G401 (cell line): ENCODE measurements at places on chromosomes 13 and 19.

- no peak for DNase-seq
These were observed 287 bp downstream of the MEX3D start for GRCh38 chr19:1567848-1568227.

DNA sequence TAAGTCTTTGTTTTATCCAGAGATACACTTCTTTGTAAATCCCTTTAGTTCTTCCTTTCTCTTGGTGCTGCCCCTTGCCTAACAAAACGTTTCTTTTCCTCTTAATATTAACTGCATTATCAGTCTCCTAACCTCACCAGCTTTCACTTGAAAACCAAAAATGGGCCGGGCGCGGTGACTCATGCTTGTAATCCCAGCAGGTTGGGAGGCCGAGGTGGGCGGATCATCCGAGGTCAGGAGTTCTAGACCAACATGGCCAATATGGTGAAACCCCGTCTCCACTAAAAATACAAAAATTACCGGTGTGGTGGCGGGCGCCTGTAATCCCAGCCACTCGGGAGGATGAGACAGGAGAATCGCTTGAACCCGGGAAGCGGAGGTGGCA, 329.8 kb upstream of the MIR17HG start:
- DNase-seq: peak; percentile 13

GRCh38 chr19:42480335-42481095, 37.8 kb upstream of the CXCL17 start:
- DNase-seq: no peak

GRCh38 chr19:1913781-1914577, 8.8 kb downstream of the ADAT3 start:
- DNase-seq: no peak

DNA sequence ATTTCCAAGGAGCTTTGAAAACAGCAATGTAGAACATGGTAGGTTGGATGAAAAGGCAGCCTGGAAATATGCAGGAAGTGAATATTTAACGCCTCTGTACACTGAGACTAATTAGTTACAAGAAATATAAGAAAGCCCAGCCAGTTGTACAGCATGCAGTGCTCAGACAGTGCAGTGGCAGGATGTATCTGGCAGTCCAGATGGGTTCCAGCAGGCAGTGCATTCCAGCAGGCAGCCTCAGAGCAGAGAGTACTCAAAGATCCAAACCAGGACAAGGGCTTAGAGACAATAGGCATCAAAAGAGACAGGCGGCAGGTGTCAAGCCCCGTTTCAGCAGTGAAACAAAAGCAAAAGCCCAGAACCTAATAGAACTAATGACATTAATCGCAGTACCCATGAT, 2776.3 kb downstream of the PCDH9 start:
- DNase-seq: no peak

DNA sequence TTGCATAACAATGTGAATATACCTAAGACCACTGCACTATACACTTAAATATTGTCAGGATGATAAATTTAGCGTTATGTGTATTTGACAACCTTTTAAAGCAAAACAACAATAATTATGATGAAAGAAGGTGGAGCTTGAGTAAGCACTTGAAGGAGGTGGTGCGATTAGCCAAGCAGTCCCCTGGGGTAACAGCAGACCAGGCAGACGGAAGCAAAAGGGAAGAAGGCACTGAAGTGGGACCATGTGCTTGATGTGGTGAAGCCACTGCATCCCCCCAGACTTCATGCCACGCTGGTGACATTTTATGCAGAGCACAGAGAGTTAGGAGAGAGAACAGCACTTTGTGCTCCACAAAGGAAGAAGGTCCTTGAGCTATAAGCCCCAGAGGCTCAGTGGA, 58.3 kb upstream of the ZNF507 start:
- no peak for DNase-seq

- DNase-seq: no peak
These were observed 2753.0 kb downstream of the PCDH9 start for GRCh38 chr13:64477146-64477545.

- no peak for DNase-seq
These were observed 299.3 kb downstream of the ENOX1 start for GRCh38 chr13:43487461-43487860.

DNA sequence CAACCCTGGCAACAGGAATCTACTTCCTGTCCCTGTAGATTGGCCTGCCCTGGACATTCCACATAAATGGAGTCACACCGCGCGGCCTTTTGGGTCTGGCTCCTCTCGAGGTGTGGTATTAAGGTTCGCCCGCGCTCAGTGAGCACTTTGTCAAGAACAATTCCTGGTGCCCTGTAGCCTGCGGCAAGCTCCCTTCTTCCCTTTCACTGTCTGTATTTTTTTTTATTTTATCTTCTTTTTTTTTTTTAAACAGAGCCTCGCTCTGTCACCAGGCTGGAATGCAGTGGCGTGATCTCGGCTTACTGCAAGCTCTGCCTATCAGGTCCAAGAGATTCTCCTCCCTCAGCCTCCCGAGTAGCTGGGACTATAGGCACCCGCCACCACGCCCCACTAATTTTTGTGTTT, 28.3 kb downstream of the PEX11G start:
- DNase-seq: no peak

DNA sequence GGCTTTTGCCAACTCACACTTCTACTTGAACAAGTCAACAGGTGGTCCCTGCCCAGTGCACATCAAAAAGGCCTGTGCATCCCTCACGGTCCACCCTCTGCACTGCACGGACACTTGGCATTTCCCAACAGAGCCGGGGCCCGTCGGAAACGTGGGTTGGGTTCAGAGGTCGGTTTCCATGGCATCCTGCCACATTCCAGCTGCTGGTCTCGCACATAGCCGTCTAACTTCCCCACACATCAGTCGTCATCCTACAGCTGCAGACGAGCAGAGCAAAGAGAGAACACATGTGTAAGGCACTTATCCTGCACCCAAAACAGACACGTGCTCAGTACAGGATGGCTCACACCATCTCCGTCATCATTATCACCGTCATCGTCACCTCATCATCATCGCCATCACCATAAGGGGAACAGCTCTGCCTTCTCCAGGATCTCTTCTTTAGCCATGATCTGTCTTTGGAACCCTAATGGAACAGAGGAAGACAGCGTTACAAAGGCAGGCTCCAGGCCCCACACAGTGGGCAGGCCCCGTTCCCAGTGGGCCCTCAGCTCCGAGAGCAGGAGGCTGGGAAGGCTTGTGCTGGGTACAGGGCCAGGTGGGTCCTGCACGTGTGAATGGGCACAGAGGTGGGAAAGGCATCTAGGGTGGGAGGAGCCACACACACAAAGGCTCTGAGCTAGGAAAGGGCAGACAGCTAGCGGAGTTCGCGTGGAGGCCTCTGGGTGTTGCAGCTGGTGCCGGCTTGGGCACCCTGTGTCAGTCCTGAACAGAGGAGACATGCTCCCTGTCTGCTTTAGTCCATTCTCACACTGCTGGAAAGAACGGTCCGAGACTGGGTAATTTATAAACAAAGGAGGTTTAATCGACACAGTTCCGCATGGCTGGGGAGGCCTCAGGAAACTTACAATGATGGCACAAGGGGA, 170.8 kb upstream of the SOX1 start:
- no peak for DNase-seq

DNA sequence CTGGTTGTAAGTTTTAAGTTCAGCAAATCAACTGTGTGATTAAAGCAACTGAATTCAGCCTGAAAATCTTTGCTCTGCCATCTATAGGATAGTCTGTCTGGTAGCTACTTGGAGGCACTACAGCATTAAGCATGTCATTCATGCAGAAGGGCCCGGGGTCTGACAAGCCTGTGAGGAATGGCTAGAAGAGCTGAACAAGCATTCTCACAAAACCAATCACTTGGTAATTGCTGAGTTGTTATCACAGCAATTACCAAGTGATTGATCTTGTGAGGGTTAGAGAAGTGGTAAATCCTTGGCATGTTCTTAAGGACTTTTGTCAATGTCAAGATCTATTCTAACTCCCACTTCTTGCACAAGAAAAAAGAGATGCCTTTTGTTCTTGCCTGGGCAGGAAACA, 356.1 kb downstream of the FGF14 start:
- DNase-seq: no peak

DNA sequence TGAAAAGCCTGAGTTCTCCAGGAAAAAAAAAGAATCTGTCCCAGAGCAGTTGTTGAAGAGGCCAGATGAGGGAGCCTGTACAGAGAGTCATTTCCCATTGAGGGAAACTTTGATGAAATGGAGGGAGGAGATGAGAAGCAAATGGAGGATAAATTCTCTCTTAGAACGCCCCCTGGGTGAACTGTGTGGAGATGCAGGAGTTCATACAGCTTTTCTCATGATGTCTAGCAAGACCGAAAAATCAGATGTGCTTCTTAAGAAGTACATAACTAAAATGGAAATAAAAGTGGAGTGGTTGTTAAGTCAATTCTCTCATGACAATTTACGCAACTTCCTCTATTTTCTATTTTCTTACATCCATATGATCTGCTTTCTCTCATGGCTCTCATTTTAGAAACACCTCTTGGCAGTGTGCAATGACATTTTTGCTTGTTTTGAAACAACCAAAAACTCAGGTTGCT, 1263.1 kb downstream of the PCDH9 start:
- peak; percentile 18 for DNase-seq

- no peak for DNase-seq
These were observed 117.6 kb upstream of the SOX1 start for GRCh38 chr13:111949311-111949710.

DNA sequence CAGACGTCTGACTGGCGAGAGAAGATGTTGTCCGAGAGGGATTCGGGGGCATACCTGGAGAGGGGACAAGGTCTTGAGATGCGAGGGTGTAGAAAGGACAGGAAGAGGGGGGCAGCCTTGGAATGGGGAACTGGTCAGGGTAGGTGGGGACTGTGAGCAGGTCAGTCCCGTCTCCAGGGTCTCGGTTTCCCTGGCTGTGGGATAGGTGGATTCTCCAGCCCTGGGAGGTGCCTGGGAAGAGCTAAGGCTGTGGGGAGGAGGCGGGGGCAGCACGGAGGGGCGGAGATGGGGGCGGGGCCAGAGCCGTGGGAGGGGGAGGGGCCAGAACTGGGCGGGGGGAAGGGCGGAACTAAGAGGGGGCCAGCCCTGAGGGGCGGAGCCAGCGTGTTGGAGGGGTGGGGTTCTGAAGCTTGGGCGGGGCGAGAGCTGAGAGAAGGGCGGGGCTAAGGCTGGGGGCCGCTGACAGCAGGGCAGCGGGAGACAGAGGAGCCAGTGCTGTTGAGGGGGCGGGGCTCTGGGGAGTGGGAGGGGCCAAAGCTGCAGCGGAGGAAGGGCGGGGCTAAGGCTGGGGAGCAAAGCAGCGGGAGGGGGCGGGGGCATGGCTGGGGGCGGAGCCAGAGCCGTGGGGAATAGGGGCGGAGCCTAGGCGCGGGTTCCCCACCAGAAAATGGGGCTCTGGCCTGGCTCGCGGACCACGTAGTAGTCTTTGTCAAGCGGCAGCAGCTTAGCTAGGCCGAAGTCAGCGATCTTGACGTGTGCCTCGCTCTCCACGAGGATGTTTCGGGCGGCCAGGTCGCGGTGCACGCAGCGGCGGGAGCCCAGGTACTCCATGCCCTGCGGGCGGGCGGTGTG, 9.5 kb upstream of the INSL3 start:
- DNase-seq: peak; percentile 99

- DNase-seq: no peak
These were observed 912 bp upstream of the TUBA3C start for GRCh38 chr13:19182536-19182935.

GRCh38 chr19:32651729-32652140, 23.2 kb downstream of the ANKRD27 start:
- peak; percentile 50 for DNase-seq
